Lower lobe of right lung (tissue), 2 donors: ENCODE measurements at places on chromosomes 5 and 9. TPM values are rescaled to one million over a fixed set of nuclear protein-coding genes. Genes with fewer than 3 reads are reported as not detected.

DNA sequence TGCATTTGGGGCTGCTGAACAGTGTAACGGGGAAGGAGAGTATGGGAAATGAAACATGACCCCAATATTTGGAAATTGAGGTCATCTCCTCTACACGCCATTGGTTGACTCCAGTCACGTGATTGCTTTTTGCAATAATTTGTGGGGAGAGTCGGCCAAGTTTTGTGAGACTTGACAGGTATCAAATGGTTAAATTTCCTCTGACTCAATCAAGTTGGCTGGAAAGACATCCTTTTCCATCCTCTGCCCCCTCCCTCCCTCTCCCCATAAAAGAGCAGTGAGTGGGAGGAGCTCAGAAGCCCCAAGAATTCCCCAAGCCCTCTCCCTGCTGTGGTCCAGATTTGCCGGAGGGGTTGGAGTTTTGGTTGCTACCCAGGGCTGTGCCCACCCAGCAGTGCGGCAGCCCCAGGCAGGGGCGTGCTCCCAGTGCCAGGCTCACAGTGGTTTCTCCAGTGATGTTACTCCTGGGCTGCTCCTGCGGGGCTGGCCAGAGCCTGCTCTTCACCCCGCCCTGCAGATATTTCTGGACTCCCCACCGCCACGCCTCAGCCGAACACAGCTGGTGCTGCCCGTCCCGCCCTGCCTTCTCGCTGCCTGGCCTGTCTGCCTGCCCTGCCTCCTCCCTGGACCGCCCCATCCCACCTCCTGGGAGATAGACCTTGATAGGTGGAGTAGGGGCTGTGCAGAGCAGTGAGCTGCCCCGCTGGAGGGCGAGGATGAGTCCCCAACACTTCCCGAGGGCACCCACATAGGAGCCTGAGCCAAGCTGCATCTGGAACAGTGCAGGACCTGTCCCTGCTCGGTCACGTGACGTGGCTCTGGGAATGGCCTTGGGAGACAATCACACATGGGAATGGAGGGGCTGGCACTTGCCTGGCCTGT, 3.4 kb downstream of the COL5A1 start:
- H3K27me3 ChIP-seq = peaks cover 21% of the 10 kb centered on the region
- H3K4me3 ChIP-seq = peak overlapping the region; percentile 40
- no peaks in the 10 kb centered on the region for H3K36me3 ChIP-seq
- DNase-seq = no peak
- H3K4me1 ChIP-seq = peaks cover 33% of the 10 kb centered on the region

DNA sequence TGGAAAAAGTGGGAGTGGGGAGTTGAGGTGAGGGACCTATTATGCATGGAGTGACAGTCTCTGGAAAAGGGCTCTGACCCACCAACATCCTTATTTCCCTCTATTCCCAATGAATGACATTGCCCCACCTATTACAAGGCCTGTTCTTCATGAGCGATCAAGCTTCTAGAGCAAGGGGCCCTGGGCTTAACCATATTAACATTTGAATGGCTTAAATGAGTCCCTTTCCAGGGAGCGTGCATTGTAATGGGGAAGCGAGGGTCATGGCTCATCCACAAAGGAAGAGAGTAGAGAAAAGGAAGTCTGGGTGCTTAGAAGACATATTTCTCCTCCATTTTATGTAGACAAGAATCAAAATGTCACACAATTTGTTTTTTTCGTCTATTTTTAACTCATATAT, 255.5 kb downstream of the CAAP1 start:
- no peaks in the 10 kb centered on the region for H3K4me1 ChIP-seq
- no peak overlapping the region for H3K4me3 ChIP-seq
- no peaks in the 10 kb centered on the region for H3K36me3 ChIP-seq
- H3K27ac ChIP-seq = no peak overlapping the region
- no peaks in the 10 kb centered on the region for H3K27me3 ChIP-seq

DNA sequence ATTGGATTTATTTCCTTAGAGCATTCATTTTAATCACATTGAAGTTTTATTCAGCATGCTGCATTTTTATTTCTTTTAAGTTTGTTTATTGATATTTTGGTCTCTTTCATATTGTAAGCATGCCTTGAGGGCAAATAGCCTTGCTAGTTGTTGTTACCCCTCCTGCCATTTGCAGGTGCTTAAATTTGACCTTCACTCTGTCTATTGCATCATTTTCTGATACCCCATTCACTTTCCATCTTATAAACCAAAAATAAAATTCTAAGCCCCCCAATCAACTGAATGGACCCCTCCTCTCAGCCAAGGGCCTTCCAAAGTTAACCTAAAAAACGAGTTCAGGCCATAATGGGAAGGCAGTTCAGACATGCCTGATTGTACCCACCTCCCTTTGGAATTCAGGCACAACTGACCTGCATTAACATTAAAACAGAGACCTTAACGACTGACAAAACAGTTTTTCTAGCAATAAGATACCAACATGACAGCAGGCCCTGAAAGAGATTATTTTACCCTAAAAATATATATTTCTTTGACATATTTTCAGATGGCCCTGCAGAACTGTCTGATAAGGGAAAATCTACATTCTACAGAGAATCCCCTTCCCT, 32.1 kb downstream of the TARS1 start:
- no peak overlapping the region for H3K4me3 ChIP-seq
- no peak for DNase-seq
- H3K36me3 ChIP-seq = peaks cover 68% of the 10 kb centered on the region

GRCh38 chr5:112084149-112084548, 327.2 kb upstream of the NREP start:
- no peaks in the 10 kb centered on the region for H3K36me3 ChIP-seq
- no peaks in the 10 kb centered on the region for H3K27me3 ChIP-seq
- no peak for DNase-seq
- no peak overlapping the region for H3K27ac ChIP-seq

DNA sequence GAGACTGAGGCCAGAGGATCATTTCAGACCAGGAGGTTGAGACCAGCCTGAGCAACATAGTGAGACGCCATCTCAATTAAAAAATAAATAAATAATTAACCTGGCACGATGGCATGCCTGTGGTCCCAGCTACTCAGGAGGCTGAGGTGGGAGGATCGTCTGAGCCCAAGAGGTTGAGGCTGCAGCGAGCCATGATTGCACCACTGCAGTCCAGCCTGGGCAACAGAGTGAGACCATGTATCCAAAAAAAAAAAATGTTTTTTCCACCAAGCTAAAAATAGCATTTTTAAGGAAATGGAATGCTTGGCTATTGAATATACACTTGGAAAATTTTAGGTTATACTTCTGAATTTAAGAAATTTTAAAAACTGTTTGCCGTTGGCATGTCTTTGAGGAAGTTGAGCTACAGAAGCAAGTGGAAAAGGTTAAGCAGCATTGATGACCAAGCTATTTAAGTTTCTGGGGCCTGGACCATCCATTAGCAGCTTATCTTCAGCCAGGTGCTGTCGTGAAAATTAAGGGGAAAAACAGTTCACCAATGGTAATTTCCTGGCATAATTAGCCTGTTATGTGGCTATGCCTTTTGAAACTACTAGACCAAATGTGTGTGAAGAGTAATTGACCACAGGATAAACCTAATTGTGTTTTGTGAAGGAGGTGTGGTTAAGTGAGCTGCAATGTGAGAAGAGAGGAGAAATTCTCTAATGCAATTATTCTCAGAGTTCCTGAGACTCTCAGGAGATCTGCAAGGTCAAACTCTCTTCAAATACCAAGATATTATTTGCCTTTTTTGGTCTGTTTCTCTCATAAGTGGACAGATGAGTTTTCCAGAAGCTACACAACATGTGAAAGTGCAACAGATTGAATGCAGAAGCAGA, 21.0 kb downstream of the F2R start:
- H3K27ac ChIP-seq = no peak overlapping the region
- DNase-seq = no peak
- no peaks in the 10 kb centered on the region for H3K27me3 ChIP-seq
- H3K4me3 ChIP-seq = no peak overlapping the region
- H3K36me3 ChIP-seq = peaks cover 9% of the 10 kb centered on the region
- peaks cover 5% of the 10 kb centered on the region for H3K4me1 ChIP-seq

- H3K27me3 ChIP-seq = no peaks in the 10 kb centered on the region
- H3K4me3 ChIP-seq = no peak overlapping the region
- H3K27ac ChIP-seq = no peak overlapping the region
- no peaks in the 10 kb centered on the region for H3K4me1 ChIP-seq
- no peak for DNase-seq
Observed at GRCh38 chr5:131649161-131649560, 14.1 kb upstream of the RAPGEF6 start.

DNA sequence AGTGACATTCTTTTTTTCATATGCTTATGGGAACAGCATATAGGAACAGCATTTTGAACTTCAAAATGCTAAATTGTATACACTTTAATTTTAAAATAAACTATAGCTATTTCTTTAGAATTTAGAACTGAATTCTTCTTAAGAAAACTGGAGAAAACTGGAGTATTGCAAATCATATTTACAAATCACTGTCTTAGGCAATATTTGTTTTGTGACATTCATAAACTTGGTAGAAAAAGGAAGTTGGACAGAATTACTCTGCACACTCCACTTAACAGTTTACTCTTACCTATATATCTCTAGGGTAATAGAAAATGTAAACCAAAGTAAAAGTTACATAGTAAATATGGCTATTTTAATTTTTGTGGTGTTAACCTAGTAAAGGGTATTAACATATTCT, 3.1 kb downstream of the DMRTA1 start:
- no peak overlapping the region for H3K27ac ChIP-seq
- H3K27me3 ChIP-seq = peaks cover 29% of the 10 kb centered on the region
- no peak for DNase-seq
- peaks cover 9% of the 10 kb centered on the region for H3K4me1 ChIP-seq
- H3K4me3 ChIP-seq = no peak overlapping the region

DNA sequence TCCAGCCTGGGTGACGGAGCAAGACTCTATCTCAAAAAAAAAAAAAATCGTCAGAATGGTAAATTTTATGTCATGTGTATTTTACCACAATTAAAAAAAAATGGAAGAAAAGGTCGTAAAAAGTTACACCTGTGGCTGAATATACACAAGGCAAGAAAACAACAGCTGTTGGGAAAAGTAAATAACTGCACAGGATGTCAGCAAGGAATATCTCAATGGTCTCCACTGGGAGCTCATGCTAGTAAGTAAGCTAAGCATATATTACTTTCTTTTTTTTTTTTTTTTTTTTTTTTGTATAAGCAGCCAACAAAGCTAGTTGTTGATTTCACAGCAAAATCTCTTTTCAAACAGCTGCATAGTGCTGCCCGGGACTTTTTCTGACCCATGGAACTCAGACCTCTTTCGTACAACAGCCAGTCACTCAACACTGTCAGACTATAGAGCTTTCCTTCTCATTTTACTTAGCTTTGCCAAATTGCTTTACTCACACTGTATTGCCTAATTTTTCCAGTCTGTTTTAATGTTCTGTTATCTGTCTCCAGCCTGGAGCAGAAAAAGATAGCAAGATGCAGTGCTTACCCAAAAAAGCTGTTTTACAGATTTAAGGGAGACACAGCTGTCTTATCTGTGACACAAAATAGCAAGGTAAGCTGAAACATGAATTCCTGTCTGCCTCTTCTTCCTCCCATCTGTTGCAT, 175.9 kb downstream of the ENC1 start:
- no peak for DNase-seq
- no peak overlapping the region for H3K27ac ChIP-seq
- H3K27me3 ChIP-seq = no peaks in the 10 kb centered on the region

DNA sequence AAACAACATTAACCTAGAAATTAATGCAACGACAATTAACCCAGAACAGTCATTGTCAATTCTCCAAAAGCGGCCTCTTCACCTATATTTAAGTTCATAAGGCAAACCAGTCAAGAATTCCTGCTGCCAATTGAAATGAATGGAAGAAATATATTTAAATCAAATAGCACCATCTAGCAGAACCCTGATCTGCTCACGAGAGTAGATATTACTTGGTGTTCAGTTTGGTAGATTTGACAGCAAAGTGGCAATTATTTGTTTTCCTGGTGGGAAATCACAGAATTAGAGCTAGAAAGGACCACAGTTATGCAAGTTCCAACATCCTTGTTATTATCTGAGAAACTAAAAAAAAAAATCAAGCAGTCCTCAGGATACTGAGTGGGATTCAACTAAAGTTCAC, 2.3 kb downstream of the SSBP2 start:
- H3K4me3 ChIP-seq = no peak overlapping the region
- no peaks in the 10 kb centered on the region for H3K36me3 ChIP-seq
- H3K27ac ChIP-seq = no peak overlapping the region
- no peak for DNase-seq
- H3K4me1 ChIP-seq = peaks cover 27% of the 10 kb centered on the region

DNA sequence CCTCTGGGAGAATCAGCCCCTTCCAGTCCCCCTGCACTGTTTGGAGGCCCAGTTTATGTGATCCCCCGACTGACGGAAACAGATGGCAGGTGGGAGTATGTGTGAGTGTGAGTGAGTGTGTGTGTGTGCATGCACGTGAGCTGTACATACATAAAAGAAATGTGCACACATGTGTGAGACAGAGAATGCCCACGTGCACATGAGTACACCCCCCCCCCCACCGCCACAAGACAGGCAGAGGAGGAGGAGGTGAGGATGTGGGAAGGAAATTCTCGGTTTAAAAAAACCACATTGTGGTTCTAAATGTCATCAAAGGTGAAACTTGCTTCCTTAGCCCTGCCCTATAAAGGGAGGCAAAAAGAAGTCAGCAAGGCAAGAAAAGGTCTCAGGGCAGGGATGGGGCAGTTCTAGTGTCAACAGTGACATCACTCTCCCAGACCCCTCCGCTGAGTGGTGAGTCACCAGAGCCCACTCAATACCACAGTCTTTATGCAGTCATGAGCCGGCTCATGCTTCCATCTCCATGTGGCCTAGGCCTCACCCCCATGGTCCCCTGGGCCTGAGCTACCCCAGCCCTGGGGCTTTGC, 79.2 kb upstream of the HSPA9 start:
- H3K36me3 ChIP-seq = no peaks in the 10 kb centered on the region
- H3K27ac ChIP-seq = no peak overlapping the region
- peaks cover 14% of the 10 kb centered on the region for H3K27me3 ChIP-seq
- H3K4me1 ChIP-seq = peaks cover 6% of the 10 kb centered on the region
- no peak for DNase-seq
- no peak overlapping the region for H3K4me3 ChIP-seq

- H3K27me3 ChIP-seq = no peaks in the 10 kb centered on the region
- H3K27ac ChIP-seq = no peak overlapping the region
- H3K36me3 ChIP-seq = no peaks in the 10 kb centered on the region
- no peak for DNase-seq
- H3K4me3 ChIP-seq = no peak overlapping the region
Observed at GRCh38 chr9:114919611-114920010, 10.8 kb downstream of the TNFSF8 start.

- H3K27ac ChIP-seq = no peak overlapping the region
- H3K27me3 ChIP-seq = peaks cover 40% of the 10 kb centered on the region
- no peaks in the 10 kb centered on the region for H3K36me3 ChIP-seq
- no peak for DNase-seq
- no peaks in the 10 kb centered on the region for H3K4me1 ChIP-seq
- H3K4me3 ChIP-seq = peak overlapping the region; percentile 29
Observed at GRCh38 chr5:178576591-178577351, 13.4 kb downstream of the COL23A1 start.

The HMCN2 gene
- total RNA-seq = 4.7 TPM

The MEIKIN gene
- total RNA-seq = not detected

The PIP5K1B gene
- 35.9 TPM for total RNA-seq

The SMIM32 gene
- total RNA-seq = not detected

The ZNF483 gene
- total RNA-seq = 5.1 TPM
